ENCODE measurements at places on chromosomes 7 and 10.

- DNase-seq, result peak; percentile 26
These were observed 10.9 kb upstream of the RSU1 start for GRCh38 chr10:16828114-16828568.

GRCh38 chr7:22442187-22442881 is 57.7 kb downstream of the STEAP1B start:
- no peak for DNase-seq

- no peak for DNase-seq
These were observed 60.8 kb downstream of the NRCAM start for GRCh38 chr7:108395426-108395825.

DNA sequence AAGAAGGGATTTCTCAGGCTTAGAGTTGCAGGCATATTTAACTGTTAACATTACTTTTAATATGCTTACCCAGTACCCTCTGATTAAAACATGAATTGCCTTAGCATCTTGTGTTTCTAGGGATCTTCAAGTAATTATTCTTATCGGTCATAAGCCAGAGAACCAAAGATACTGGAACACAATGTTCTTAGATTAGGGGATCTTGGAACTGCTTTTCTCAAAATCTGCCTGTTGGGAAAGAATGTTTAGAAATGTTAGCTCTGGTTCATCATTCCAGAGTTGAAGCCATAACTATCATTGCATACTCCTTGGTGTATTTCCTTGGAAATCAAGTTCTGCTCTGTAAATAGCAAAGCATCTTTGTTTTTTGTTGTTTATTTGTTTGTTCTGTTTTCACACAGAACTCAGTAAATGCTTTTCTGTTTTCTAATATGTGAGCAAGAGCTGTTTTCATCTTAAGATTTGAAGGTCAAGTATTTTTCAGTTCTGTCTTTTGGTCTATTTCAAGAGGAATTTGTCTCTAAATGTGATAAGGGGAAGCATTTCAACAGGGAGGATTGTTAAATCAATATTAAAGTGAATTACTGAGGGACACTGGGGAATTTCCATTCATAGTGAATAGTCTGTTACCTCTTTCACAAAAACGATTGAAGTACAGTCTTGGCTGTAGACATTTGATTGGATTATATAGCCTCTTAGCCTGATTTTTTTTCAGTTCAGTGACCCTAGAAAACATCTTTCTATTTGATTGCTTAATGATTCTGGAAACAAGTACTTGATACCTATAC is 103.2 kb upstream of the CYP26C1 start:
- DNase-seq, result no peak

DNA sequence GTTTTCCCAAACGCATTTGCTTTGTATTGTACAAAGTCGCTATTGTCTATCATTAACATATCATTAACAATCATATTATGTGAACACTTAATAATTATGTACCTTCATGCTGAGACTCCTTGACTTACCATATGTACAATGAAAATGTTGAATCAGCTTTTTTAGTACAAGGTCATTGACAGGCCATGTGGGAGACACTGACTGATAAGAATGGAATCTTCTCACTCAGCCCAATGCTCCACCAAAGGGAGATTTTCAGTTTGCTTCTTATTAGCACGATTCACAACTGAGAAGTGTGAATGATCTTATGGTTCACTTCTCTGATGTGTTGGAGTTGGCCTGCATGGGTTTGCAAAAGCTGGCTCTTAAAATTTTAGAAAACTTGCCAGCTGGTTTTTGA is 253.5 kb upstream of the TEX47 start:
- DNase-seq, result no peak

- no peak for DNase-seq
These were observed 2.8 kb downstream of the UPK3B start for GRCh38 chr7:76512941-76513816.

- no peak for DNase-seq
These were observed 81.6 kb downstream of the CDK14 start for GRCh38 chr7:90677486-90678404.

DNA sequence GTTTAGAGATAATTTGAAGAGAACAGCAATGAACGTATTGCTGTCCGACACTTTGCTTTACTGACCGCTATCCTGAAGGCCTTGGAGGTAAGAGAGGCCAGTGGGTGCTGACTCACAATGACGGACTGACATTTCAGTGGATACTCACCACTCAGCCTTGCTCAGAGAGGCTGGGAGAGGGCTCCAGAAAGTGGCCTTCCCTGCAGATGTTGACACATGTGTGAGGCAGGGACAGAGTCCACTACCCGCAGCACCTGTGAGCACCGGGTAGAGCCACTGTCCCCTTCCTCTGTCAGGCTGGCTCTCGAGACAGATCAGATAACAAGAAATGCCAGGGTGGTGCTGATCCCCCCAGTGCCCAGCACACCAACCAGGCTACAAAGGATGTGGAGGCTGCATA is 75.0 kb downstream of the GPR26 start:
- no peak for DNase-seq

DNA sequence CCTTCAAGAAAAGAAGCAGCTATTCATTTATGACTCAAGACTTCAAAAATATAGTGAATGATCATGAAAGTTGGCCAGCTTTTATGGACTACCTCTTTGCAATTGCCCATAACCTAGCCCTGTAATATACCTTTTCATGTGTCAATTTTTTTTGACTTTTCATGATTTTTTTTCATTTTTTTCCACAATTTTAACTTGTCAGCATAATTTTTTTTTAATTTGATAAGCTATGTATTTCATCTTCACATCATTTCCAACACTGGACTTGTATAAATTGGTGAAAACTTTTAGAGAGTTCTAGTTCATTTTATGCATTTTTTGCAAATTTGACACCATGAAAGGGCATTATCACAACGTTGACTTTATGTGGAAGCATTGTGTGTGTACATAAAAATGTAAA is 220.8 kb upstream of the NFE2L3 start:
- no peak for DNase-seq

- DNase-seq, result no peak
These were observed 71.9 kb downstream of the C10orf105 start for GRCh38 chr10:71647526-71648253.

DNA sequence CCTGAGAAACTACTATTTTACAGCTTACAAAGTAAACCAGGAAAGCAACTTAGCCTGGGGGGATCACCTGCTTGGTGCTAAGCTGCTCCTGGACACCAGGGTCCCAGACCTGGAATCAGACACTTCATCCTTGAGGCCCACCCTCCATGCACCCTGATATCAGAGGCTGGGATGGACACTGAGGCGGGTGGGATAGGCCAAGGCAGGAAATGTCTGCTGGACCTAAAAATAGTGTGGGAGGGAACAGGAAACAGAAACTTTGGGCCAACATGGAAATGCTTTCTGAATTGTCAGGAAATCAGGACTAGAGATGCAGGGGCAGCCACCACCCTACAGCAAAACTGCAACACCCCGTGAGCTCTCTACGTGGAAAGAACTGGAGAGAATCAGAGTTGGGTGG is 101.5 kb upstream of the PODXL start:
- DNase-seq, result no peak

GRCh38 chr10:110706690-110707098 is 62.6 kb downstream of the RBM20 start:
- DNase-seq, result no peak

DNA sequence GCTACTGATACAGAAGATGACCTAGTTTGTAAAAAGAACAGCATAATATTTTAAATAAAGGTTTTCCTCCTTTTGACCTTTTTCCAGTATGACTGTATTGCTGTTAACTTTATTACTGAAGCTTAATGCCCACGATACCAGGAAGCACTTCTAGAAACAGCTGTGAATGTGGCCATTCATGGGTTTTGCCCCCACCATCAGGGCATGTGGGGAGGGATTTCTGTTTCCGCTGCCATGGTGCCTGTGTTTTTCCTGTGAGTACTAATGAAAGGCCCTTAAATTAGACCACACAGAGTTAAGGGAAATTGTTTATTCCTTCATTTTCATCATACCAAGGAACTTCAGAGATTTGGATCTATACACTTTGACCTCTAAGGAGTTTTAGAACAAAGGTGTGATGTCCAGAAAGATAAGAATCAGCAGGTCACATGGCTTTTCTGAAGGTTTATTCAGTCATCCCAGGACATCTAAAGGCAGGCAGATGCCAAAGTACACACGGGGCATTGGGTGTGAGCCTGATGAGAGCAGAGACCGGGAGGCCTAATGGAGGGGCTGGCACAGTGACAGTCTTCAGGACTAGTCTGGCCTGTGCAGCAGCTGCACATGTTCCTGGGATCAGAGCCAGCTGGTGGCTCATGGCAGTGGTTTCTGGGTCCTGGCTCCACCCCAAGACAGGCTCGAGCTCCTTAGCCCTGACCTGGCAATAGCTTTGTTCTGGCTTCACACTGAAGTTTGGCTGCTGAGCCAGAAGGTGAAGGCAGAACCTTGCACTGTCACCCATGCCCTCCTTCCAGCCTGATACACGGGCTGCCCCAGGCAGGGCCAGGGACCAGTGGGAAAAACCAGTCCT is 190.9 kb downstream of the REEP3 start:
- no peak for DNase-seq

GRCh38 chr7:50155755-50156154 is 62.7 kb upstream of the ZPBP start:
- no peak for DNase-seq

GRCh38 chr7:31478721-31479120 is 35.2 kb upstream of the ITPRID1 start:
- DNase-seq, result no peak

- DNase-seq, result no peak
These were observed 87.4 kb downstream of the FOXL3 start for GRCh38 chr7:377080-378040.

- DNase-seq, result no peak
These were observed 3.1 kb upstream of the PAPSS2 start for GRCh38 chr10:87656431-87657072.

GRCh38 chr10:9762966-9763656 is 1254.6 kb upstream of the CELF2 start:
- no peak for DNase-seq

- DNase-seq, result no peak
These were observed 42.5 kb downstream of the ASZ1 start for GRCh38 chr7:117384688-117385362.

GRCh38 chr10:46553238-46554049 is 3.0 kb downstream of the GPRIN2 start:
- DNase-seq, result no peak

DNA sequence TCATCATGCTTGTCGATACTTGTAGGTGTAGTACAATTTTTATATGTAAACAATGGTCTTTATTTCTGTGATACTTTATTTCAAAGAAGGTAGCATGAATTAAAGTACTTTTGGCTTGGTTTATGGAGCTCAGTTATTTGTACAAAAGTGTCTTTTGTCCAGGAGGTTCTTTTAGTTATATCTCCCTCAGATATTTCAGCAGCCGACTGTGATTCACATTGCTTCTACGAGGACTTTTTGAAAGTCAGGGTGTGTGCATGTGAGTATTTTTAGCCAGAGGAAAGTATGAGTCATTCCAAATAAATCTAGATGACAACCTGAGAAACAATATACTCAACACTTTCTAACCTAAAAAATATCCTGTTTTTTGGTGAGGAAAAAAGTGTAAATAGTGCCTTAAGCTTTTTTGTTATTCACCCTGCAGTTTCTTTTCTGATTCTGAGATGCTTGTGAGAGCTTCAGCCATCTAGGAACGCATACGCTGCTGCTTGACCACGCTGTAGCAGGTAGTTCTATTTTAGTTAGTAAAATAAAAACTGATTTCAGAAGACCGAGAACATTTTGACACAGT is 595 bp upstream of the SUN1 start:
- DNase-seq, result no peak

GRCh38 chr10:47038881-47039561 is 127.8 kb downstream of the PTPN20 start:
- no peak for DNase-seq

- no peak for DNase-seq
These were observed 282.3 kb downstream of the USP6NL start for GRCh38 chr10:11329062-11329673.

DNA sequence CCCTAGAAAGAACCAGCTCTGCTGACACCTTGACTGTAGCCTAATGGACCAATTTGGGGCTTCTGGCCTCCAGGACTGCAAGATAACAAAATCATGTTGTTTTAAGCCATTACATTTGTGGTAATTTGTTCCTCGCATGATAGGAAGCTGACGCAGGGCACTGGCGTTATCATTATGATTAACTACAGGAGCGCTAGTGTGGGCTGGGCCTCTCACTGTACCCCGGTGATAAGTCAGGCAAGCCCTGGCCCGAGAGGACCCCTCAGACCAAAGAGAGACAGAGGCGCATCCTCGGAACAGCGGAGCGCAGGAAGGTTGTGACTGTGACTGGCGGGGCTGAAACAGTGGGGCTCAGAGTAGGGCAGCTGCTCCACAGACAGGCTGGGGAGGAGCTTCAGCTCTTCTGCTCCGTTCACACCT is 150.3 kb upstream of the CHST15 start:
- DNase-seq, result no peak

- DNase-seq, result no peak
These were observed 88.5 kb upstream of the LRRTM3 start for GRCh38 chr10:66837335-66837734.

DNA sequence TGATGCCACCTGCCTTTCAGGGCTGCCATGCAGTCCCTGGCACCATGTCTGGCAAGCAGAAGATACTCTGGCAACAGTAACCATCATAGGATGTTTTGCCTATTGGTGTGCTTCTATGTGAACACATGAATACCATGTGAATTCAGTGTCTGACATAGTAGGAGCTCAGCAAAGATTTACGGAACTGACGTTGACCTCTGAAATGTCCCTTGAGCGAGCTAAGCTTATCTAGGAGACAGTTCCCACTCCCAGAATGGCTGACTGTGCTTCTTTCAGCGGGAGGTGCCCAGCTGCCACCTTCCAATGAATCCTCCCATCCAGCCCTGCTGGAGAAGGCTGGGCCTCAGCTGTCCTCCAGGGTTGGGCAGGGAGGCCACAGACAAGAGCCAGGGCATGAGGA is 71.2 kb upstream of the LRRC18 start:
- DNase-seq, result no peak

- DNase-seq, result no peak
These were observed 668 bp downstream of the GPR37 start for GRCh38 chr7:124764847-124765400.

DNA sequence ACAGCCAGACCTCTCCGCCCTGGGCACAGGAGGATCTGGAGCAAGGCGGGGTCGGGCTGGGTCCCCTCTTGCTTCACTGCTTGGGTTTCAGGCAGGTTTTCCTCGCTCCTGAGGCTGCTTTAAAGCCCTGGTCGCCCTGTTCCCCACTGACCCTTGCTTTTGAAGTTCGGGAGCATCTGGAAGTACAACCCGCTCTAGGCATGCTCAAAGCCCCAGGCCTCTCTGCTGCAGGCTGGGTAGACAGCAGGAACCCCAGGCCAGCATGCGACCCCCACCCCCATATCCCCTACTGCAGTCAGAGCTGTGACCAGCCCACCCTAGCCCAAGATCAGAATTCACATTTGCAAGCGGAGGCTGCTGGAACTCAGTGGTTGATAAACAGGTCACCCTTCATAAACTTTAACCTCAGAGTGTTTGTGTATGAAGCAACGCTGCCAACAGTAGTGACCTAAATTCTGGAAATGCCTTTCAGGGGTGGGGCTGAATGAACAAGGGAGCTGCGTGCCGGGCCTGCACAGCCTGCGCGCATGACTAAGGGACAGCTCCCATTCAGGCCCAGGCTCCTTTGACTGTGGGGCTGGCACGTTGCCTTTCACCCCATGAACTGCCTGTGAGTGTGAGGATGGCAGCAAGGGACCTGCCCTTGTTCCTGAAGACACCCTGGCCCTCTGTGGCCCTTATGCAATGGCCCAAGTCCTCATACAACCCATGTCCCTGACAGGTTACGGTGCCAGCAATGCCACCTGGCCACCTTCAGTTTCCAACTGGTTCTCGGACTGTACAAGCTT is 52.5 kb downstream of the PROSER2 start:
- DNase-seq, result no peak
